Epithelial cell of proximal tubule (primary cell): ENCODE measurements at places on chromosomes 12 and 14.

DNA sequence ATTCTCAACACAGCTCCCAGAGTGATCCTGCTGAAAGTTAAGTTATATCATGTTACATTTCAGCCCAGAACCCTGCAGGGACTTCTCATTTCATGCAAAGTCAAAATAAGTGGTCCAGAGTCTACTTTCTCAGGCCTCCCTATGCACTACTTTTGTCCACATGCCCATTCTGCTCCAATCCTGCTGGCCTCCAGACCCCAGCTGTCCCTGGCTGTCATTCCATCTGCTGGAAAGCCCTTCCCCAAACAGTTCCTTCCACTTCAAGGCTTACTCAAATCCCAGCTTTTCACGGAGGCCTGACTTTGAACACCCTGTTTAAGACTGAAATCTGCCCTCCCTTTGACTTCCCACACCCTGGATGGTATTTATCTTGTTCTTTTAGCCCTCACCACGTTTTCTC, 109.8 kb upstream of the DNM1L start:
- no peak for DNase-seq

- no peak for DNase-seq
Measured at GRCh38 chr12:11962860-11963259, 107.9 kb upstream of the BCL2L14 start.

DNA sequence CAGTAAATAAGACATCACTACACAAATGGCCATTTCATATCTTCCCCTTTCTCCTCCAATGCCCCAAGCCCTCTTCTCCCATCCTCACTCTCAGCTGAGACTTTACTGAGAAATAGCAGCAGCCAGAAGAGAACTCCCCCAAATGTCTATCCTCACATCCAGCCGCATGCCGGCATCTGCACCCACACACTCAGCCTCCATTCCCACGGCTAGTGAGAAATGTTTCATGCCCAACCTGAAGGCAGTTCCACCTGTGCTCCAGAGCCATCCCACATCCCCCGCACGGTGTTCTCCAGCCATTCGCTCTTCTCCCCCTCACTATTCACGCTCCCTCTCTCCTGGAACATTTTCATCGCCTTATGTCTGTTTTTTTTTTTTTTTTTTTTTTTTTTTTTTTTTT, 208.7 kb upstream of the DIO3 start:
- no peak for DNase-seq

DNA sequence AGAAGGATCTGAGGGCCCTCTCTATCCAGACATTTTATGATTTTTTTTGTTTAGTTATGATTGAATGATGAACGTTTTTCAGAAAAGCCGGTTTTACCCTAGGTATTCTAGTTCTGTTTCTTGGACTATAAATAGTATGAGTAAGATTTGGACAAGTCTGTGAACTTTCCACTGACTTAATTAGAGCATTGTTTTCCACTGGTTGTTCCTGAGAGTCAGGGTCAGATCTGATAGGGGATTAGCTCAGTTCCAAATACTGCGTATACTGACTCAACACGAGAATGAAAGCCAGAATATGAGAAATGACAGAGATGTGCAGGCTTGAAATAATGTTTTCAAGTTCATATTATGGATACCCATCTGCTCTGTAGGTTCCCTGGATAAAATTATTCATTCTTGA, 361.6 kb downstream of the AEBP2 start:
- no peak for DNase-seq

DNA sequence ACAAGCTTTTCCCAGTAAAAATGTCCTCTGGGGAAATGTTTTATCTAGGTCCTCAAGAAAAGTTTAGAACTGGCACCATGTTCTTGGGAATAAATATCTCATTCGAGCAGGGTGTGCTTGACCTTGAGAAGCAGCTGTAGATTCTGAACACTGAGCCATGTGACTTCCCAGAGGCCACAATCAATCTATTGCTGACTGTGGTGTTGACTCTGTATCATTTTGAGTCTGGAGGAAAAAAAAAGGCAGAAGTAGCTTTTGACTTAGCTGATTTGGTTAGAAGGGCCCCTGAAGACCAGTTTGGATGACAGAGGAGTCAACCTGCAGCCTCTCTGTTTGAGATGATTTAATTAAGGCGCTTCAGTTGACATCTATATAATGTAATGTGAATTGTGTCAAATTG, 592.4 kb upstream of the SEL1L start:
- no peak for DNase-seq

- DNase-seq = no peak
Measured at GRCh38 chr14:66038212-66038611, 448.0 kb upstream of the CCDC196 start.

GRCh38 chr14:104281768-104282301, 143.4 kb downstream of the KIF26A start:
- no peak for DNase-seq

DNA sequence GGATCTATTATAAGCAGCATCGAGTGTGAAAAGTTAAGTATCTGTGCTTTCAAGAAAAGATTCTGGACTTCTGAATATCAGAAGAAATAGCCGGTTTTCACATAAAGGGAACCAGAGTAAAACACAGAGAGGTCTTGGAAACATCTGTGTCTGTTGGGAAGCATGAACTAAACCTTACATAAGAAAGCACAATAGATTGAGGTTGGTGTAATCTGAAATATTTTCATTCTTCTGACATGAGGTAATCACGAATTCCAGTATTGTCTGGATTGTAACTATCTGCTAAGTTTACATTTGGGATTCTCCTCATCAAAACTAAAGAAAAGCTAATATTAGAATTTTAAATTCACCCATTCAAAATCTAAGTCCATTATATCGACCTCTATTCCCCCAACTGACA, 161.3 kb downstream of the CPNE8 start:
- DNase-seq = no peak

- DNase-seq = no peak
Measured at GRCh38 chr12:118183155-118183554, 47.2 kb downstream of the PEBP1 start.

DNA sequence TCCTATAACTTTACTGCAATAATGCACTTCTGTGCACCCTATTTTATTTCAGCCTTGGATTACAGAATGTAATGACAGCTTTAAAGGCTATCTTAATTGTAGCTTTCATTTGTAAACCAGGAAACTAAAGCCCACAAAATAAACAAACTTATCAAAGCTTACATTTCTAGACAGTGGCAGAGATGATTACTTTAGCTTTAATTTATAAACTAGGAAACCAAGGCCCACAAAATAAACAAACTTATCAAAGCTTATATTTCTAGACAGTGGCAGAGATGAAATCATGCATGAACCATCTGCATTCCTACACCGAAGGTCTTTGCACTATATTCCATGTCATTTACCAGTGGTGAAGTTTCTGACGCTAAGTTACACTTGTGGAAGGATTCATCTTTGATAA, 74.4 kb downstream of the PRKD1 start:
- no peak for DNase-seq

- DNase-seq = no peak
Measured at GRCh38 chr14:94581127-94581999, at the start of gene SERPINA5. TSS of gene SERPINA5 (plus strand) at chr14:94581426. CDS start at chr14:94587363, 5,937 bp downstream.

- no peak for DNase-seq
Measured at GRCh38 chr12:42236017-42236416, 2.0 kb downstream of the YAF2 start.

- no peak for DNase-seq
Measured at GRCh38 chr12:109421355-109422087, 55.6 kb downstream of the KCTD10 start.

DNA sequence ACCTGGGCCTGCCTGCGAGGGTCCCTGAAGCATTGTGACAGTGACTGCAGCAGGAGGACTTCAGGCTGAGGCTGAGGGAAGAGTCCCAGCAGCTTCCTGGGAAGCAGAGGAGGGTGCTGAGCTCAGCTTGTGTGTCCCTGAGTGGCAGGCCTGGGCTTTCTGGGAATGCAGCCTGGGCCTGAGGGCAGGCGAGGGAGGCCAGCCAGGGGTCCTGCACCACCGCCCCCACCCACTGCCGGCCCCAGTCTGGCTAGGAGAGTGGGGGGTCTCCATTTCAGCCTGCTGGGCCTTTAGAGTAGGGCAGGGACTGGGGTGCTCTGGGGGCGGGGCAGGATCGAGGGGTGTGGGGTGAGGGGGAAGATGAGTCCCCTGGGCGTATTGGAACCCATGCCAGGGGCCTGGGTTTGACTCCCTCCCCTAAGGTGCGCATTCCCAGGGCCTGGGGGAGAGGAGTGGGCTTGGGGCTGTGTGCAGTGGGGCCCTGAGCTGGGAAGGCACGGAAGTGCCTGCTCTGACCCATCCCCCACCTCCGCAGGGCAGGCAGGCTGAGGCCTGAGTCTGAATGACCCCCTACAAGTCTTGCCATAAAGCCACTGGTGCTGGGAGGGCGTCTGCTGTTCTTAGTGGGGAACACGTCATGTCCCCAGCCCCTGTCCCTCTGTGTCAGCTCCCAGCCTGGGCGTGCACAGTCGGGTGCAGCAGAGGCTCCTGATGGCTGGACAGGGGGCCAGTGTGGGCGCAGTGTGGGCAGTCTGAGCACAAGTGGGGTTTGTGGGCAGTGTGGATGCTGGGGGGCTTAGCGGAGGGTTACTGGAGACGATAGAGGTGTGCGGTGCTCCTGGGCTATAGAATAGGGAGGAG, 46.4 kb downstream of the KRT80 start:
- DNase-seq = no peak

- no peak for DNase-seq
Measured at GRCh38 chr12:124464062-124464461, 103.3 kb downstream of the NCOR2 start.

DNA sequence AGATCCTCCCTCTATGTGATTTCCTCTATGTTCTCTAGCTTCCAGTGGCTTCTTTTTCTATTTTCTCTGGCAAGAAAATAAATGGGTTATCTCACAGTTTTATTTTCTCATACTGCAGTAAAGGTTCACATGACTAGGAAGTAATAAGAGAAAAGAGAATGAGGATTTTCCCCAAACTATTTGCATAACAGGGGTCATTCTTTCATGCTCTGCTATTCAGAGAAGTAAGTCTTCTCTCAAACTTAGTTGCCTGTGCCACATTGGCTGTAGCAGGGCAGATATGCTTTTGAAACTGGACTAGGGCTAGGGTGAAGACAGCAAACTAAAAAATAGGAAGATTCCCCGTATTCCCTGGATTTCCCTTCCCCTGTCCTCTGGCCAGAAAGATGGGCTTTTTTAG, 57.4 kb downstream of the ACSM4 start:
- DNase-seq = no peak

DNA sequence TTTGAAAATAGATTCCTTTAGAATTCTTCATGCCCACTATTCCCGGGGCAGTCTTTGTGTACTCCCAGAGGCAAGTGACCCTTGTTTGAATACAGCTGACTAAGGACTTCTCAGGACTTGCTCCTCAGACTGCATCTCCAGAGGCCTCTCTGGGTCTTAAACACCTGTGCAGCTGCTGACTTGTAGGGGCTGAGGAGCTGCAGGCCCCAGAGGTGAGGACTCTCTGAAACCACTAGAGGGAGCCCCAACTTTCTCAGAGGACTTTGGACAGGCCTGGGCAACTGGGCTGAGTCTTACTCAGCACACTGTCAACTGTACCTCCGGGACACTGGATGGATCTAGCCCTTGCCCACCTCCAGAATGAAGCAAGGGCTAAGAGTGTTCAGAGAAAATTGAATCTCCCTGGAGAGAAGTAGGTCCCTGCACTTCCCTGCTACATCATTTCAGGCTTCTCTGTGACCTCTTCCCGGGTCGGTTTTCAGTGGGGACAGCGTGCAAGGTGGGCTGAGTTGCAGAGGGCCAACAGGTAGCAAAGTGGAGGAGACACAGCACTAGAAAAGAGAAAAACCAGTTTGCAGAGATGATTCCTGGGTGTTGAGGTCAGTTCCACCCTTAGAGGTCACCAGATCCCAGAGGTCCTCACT, 164.6 kb downstream of the TMEM117 start:
- DNase-seq = peak; percentile 10

DNA sequence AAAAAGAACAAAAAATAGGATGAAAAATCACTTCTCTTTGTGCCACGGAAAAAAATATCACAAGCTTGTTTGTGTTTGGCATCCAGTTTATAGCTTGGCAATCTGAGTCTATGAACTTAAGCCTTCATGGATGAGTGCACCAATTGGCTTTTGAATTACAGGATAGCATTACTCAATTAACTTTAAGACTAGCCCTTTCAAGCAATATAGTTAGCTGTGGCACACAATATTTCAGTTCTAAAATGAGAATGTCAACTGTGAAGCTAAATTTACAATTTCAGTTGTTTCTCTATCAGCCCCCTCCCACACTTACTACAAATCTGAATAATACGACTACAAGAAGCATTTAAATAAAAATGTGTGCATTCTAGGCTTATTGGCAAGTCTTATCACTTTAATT, 8.3 kb downstream of the RERG start:
- DNase-seq = no peak

- no peak for DNase-seq
Measured at GRCh38 chr12:123816896-123817537, 54.9 kb downstream of the DNAH10 start.

DNA sequence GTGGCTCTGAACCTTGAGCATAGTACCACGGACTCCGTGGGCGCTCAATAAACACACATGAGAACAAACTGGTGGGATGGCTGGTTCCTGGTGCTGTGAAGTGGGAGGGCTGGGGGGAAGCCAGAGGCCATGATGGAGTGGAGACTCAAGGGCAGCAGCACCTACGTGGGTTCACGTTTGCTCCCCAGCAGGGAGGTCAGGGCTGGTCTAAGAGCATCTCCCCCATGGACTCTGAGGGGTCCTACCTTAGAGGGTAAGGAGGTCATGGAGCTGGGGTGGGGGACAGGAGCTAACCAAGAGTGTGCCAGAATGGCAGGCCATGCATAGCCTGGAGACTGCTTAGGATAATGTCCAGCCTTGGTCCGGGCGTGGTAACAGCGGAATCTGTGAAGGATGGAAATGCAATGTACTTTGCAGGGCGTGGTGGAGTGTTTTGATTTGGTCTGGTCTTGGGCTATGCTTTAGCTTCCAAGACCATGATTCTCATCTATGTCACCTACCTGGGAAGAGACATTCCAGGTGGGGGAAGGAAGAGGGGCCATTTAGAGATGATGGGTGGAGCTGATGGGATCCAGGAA, 103.0 kb downstream of the PRMT8 start:
- DNase-seq = no peak

- no peak for DNase-seq
Measured at GRCh38 chr12:4044101-4044500, 170.9 kb upstream of the PARP11 start.

DNA sequence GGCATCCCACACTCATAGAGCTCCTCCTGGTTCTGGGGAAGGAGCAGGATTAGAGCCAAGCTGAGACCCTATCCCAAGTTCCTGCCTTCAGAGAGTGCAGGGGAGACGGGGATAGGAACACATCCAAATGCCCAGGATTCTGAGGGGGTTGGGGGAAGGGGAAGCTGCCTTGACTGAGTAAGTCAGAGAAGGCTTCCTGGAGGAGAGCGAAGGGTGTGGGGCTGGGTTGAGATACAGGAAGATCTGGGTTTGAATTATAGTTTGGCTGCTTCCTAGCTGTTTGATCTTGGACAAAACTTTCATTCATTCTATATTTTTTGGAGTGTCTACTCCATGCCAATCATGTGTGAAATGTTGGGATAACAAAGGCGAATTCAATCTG, 8.0 kb upstream of the AQP2 start:
- no peak for DNase-seq

- no peak for DNase-seq
Measured at GRCh38 chr14:105187116-105187515, 6.0 kb upstream of the NUDT14 start.
